NCI-H446 treated with DMSO at 0.1 percent for 48 hours (cell line): ENCODE measurements at places on chromosomes 7 and 10.

- DNase-seq = no peak
These were observed 6.9 kb downstream of the MMD2 start for GRCh38 chr7:4951903-4952636.

GRCh38 chr10:75612904-75613684, 181.7 kb downstream of the LRMDA start:
- DNase-seq = no peak

DNA sequence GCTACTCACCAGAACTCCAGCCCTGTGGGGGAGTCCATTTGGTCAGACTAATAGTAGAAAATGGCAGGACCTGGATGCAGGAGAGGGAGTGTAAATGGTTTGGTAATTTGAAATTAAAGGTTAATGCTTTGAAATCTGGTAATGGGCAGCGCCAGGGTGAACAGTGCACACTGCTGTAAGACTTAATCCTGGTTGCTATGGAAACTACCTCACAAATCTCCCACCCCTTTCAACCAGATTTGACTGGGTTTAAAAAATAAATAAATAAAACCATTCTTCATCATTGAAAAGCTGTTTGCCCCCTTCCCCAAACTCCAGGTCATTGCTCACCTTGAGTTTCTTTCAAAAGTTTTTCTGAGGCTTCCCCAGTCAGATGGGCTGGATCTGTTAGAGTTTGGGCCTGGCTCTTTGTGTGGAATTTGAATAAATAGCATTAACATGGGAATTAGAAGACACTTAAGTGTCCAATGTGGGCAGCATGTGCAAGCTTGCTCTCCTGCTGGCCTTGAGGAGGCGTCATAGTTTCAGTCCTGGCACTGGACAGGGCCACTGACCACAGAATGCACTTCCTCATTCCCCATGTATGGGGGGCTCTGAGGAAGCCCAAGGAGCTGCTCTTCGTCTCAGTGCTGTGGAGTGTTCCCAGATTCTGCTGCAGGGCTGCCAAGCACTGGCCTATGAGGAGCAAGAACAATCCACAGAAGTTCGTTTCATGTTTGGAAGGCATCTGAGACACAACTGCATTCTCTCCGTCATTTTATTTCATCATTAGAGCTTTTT, 90.7 kb downstream of the LRRC4 start:
- no peak for DNase-seq

- DNase-seq = no peak
These were observed 819.4 kb downstream of the MAGI2 start for GRCh38 chr7:78634093-78634492.

- DNase-seq = no peak
These were observed 14.6 kb downstream of the FGL2 start for GRCh38 chr7:77184990-77185389.

- no peak for DNase-seq
These were observed 1.0 kb downstream of the BCL7B start for GRCh38 chr7:73556208-73557107.

GRCh38 chr7:128167791-128168666, 73.0 kb upstream of the LEP start:
- no peak for DNase-seq

GRCh38 chr10:74051736-74052342, 53.9 kb downstream of the VCL start:
- no peak for DNase-seq

GRCh38 chr10:11898372-11899066, 75.4 kb downstream of the PROSER2 start:
- no peak for DNase-seq

- no peak for DNase-seq
These were observed 63.6 kb downstream of the ZRANB1 start for GRCh38 chr10:125005312-125006187.

GRCh38 chr10:111560027-111560426, 483.2 kb downstream of the ADRA2A start:
- no peak for DNase-seq

DNA sequence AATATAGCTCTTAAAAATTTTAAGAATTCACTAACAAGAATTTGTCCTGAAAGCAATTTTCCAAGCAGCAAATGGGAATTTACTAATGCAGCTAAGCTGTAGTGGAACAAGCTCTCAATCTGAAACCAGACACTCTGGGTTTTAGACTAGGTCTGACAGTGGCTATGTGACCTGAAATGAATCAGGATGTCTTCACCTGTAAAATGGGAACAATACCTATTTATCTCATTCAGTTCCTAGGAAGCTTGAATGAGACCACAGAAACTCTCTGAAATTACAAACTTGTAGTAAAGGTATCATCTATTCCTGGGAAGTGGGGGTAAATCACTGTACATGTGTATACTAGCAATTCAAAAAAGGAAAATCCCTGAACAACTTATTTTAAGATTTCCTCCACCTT, 1.2 kb downstream of the DNAJC2 start:
- no peak for DNase-seq

GRCh38 chr7:28192786-28193585, 12.4 kb upstream of the JAZF1 start:
- no peak for DNase-seq

GRCh38 chr10:23966504-23967051, 242.4 kb upstream of the KIAA1217 start:
- DNase-seq = no peak

- DNase-seq = no peak
These were observed 53.6 kb upstream of the WNT16 start for GRCh38 chr7:121275204-121275603.

DNA sequence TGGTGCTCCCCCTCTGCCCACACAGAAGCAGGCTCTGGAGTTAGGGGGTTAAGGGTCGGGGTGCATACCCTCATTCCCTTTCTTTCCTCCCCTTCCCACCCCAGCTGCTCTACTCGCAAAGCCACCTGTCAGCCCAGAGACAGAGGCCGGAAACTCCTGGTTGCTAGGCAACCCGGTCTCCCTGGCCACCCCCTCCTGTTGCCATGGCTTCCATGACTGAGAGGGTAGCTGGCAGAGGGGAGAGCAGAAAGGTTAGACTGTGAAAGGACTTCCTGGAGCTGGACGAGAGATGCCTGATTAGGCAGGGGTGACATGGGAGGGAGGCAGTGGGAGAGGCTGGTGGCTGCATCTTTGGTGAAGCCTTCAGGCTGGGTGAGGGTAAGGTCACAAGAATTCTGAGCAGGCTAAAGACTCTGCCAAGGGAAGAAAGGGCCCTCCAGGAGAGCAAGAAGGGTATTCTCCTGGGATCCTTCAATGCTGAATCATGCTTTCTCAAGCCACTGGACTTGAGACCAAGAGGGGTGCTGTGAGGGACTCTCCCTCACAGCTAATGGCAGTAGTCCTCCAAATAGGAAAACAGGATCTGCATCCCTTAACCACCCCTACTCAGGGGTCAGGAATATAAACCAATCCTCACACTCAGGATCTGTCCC, 5.4 kb downstream of the PSD start:
- no peak for DNase-seq

- no peak for DNase-seq
These were observed 91.4 kb downstream of the CARD11 start for GRCh38 chr7:2952316-2952715.

GRCh38 chr7:142796501-142797390, 26.0 kb downstream of the PRSS2 start:
- no peak for DNase-seq

DNA sequence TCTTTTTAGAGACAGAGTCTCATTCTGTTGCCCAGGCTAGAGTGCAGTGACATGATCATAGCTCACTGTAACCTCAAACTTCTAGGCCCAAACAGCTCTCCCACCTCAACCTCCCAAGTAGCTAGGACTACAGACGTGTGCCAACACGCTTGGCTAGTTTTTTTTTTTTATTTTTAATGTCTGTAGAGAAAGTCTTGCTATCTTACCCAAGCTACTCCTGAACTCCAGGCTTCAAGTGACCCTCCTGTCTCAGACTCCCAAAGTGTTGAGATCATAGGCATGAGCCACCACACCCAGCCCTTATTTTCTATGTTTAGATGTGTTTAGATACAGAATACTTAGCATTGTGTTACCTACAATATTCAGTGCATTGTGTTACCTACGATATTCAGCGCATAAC, 46.4 kb downstream of the KMT2E start:
- no peak for DNase-seq

GRCh38 chr10:113751181-113751732, at the start of gene PLEKHS1:
PLEKHS1 (plus strand) TSS chr10:113751682; CDS start chr10:113755278, 3,596 bp downstream.
- DNase-seq = no peak

DNA sequence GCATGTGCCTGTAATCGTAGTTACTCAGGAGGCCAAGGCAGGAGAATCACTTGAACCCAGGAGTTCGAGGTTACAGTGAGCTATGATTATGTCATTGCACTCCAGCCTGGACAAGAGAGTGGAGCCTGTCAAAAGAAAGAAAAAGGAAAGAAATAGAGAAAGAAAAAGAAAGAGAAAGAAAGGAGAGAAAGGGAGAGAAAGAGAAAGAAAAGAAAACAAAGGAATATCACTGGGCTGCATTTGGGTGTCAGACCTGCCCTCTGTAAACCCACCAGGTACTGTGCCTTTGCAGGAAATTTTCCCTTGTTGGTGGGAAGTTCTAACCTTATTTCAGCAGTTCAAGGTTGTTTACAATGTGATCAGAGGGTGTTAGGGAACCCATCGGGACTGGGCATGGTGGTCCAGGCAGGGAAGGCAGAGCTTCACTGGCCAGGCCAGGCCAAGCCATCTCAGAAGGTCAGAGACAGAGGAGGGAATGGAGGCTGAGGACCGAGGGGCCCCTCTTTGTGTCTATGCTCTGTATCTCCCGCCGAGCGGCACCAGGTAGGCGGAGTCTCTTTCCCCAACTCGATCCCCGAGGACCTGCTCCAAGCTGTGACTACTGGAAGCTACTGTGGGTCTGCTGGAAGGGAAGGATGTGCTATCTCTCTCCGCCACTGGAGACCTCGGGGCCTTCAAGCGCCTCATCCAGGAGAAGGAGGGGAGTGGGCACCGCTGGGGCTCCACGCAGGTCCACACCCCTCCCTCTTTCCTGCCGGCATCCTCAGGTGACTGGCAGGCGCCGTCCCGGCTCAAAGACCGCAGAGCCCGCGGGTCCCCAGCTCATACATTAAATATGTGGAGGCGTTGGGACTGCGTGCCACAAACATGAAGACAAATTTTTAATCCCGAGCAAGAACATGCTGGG, 15.2 kb upstream of the KAZALD1 start:
- no peak for DNase-seq

GRCh38 chr7:133550145-133550544, 297.3 kb downstream of the EXOC4 start:
- DNase-seq = no peak

DNA sequence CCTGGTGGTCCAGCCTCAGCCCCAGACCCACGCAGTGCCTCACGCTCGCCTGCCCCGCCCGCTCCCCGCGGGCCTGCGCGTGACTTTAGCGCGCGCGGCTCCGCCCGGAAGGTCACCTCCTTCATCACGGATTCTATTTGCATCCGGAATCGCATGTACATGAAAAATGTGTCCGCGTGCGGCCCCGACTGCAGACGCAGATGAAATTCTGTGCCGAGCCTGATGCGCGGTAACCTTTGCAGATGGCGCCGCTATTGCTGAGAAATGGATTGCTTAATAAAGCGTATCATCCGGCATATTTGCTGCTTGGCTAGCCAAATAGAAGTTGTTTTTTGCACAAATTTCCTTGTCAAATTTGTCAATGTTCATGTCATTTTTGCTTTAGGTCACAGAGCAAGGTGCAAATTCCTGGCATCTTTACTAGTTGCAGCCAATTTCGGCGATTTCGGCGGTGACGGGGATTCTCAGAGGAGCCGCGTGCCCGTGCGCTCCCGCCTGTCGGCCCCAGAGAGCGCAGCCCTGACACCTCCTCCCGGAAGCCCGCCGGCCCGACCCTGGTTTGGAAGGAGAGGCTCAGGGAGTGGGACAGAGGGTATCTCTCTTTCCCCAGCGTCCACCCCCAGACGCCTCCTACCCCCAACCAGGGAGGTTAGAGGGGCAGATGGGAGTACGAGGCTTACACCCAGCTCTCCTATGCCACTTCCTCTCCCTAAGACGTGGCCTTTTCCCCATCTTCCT, 85.9 kb upstream of the PAX2 start:
- no peak for DNase-seq

GRCh38 chr10:58152673-58153263, 114.9 kb downstream of the IPMK start:
- DNase-seq = peak; percentile 1

GRCh38 chr10:103605359-103606096, 112.0 kb downstream of the NEURL1 start:
- DNase-seq = no peak

DNA sequence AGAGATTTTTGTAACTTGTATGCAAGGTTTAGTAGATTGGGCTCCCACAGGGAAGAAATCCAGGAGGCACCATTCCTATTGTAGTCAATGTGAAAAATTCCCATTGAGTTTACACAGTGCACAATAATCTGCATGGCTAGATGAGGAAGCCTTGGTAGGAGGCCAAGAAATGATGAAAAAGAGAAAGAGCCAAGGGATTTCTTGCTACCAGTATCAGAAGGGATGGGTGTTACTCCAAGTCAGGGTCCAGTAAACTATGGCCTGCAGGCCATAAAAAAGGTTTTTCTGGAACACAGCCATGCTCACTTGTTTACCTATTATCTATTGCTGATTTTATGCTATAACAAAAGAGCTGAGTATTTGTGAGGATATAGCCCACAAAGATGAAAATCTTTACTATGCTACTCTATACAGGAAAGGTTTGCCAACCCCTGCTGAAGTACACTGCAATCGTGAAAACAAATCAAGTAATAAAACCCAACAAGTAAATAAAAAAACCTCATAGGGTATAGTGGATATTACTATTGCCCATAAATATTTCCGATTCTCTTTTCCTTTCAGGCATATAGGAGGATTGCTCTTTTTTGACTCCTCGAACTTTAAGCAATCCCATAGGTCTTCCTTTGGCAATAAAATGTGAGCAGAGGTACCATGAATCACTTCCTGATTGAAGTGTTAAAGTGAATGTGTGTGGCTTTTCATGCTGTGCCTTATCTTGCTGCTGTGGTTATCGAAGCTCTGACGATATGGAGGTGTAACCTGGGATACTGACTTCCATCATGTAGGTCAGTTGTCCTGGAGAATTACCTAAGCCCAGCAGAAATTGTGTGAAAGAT, 256.3 kb upstream of the MAGI2 start:
- peak; percentile 25 for DNase-seq

DNA sequence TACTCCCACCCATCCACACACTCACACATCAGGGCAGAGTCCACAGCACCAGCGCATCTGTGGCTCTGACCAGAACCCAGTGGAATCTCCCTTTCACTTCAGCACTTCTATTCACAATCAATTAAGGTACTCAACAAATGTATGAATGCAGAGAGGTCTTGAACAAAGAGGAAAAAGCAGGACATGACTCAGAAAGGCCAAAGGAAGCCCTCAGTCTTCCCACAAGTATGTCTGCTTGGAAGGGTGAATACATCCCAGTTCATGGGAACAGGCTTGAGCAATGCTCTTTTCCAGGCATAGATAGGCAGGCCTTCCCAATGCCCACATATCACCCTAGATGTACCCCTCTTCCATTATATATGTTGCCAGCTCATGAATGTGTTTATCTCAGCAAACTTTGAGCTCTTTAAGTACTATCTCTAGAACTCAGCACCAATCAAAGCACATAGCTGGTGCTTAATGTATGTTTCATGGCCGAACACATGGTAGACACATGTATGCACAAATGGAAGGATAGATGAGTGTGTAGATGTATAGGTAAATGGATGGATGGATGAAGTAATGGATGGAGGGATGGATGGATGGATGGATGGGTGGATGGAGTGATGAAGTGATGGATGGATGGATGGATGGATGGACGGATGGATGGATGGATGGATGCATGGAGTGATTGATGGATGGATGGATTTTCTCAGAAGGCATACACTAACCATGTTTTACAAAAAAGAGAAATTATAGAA, 507.6 kb downstream of the GRID1 start:
- DNase-seq = no peak

- DNase-seq = no peak
These were observed 432.9 kb downstream of the DNAJB6 start for GRCh38 chr7:157769526-157770215.
